ENCODE measurements at places on chromosomes 11 and 22. TPM values are rescaled to one million over a fixed set of nuclear protein-coding genes. Genes with fewer than 3 reads are reported as not detected.
A peak's percentile ranks its signal among the peaks of the same experiment; 100 is the strongest.

Gene STX3
- 3.1 TPM for total RNA-seq

- H3K27me3 ChIP-seq = peaks cover 7% of the 10 kb centered on the region
- no peaks in the 10 kb centered on the region for H3K4me1 ChIP-seq
- no peak for DNase-seq
- no peak overlapping the region for H3K27ac ChIP-seq
- H3K4me3 ChIP-seq = no peak overlapping the region
- no peaks in the 10 kb centered on the region for H3K36me3 ChIP-seq
These were observed 69.7 kb upstream of the MYOD1 start for GRCh38 chr11:17649696-17650095.

GRCh38 chr11:8083871-8084281 lies 2.9 kb downstream of the TUB start:
- H3K36me3 ChIP-seq = no peaks in the 10 kb centered on the region
- H3K27me3 ChIP-seq = peaks cover 4% of the 10 kb centered on the region
- no peak overlapping the region for H3K4me3 ChIP-seq

- H3K4me1 ChIP-seq = no peaks in the 10 kb centered on the region
- H3K27me3 ChIP-seq = no peaks in the 10 kb centered on the region
- DNase-seq = no peak
- H3K4me3 ChIP-seq = no peak overlapping the region
- no peaks in the 10 kb centered on the region for H3K36me3 ChIP-seq
These were observed 324.6 kb downstream of the CADM1 start for GRCh38 chr11:115179636-115180035.

GRCh38 chr11:17012712-17013547 lies 1.3 kb downstream of the PLEKHA7 start:
- H3K4me3 ChIP-seq = no peak overlapping the region
- H3K27me3 ChIP-seq = peaks cover 21% of the 10 kb centered on the region
- H3K4me1 ChIP-seq = peaks cover 13% of the 10 kb centered on the region
- H3K27ac ChIP-seq = no peak overlapping the region
- H3K36me3 ChIP-seq = no peaks in the 10 kb centered on the region

Gene RNF26
- total RNA-seq = 21.0 TPM

Gene PRR33
- total RNA-seq = not detected

GRCh38 chr22:25829808-25830777 lies 88.1 kb downstream of the MYO18B start:
- H3K36me3 ChIP-seq = no peaks in the 10 kb centered on the region
- H3K27me3 ChIP-seq = no peaks in the 10 kb centered on the region
- H3K4me1 ChIP-seq = no peaks in the 10 kb centered on the region
- no peak overlapping the region for H3K4me3 ChIP-seq

Gene SLC22A9
- not detected for total RNA-seq

Gene C1QTNF6
- 13.6 TPM for total RNA-seq

Gene C11orf52
- not detected for total RNA-seq

- no peaks in the 10 kb centered on the region for H3K4me1 ChIP-seq
- no peak overlapping the region for H3K4me3 ChIP-seq
- no peak for DNase-seq
- H3K36me3 ChIP-seq = no peaks in the 10 kb centered on the region
- no peak overlapping the region for H3K27ac ChIP-seq
These were observed 184.1 kb upstream of the ARHGAP20 start for GRCh38 chr11:110896358-110896757.

Gene OR2AG1
- not detected for total RNA-seq

DNA sequence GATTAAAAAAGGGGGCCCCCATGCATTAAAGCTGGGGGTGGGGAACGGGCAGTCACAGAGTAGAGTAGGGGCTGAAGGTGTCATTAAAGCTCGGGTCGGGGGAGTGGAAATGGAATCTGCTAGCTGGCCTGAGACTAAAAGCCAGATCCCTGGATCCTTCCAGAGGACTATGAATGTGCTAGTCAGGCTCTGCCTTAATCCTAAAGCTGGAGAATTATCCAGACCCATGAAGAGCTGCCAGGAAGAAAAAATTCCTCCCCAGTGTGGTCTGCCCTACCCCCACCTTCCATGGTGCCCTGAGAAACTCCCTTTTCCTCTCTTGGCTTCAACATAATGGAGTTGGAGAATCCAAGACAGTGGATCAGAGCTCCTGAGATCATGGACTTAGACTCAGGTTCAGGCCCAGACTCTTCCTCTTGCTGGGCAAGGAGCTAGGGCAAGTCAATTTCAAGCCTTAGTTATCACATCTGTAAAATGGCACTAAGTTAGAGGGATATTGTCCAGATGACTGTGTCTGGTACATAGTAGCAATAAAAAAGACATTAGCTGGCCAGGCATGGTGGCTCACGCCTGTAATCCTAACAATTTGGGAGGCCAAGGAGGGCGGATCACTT lies 24.0 kb upstream of the SMTN start:
- no peak for DNase-seq
- H3K27me3 ChIP-seq = no peaks in the 10 kb centered on the region
- H3K36me3 ChIP-seq = no peaks in the 10 kb centered on the region
- H3K4me1 ChIP-seq = no peaks in the 10 kb centered on the region
- no peak overlapping the region for H3K27ac ChIP-seq

DNA sequence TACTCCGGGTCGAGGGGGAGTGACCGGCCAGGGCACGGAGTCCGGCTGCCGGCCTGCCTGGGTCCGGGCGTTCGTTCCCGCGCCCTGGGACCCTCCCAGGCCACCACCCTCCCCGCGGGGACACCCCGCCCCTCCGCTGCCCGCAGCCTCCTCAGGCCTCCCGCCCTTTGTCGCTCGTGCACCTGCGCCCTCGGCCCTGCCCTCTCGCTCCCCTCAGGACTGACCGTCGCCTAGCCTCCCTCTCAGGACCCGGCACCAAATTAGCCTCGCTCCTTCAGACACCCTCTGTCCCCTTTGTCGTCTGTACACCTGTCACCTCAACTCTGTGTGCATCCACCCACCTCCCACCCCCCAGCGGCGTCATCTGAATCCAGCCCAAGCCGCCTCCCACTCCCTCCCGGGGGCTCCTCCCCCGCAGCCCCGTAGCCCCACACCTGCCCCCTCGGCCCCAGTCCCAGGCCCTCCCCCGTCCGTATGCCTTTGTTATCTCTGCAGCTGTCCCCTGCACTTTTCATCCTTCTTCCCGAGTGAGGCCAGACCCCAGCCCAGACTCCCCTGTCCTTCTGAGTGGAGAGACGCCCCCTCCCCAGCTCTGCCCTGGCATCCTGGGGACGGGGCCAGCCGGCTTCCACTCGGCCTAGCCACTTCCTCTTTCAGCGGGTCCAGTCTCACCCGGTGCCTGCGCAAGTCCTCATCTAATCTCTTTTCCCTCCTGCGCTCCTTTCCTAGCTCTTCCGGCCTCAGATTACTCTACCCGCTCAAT lies 643 bp downstream of the TIGD3 start:
- H3K27me3 ChIP-seq = no peaks in the 10 kb centered on the region
- peaks cover 10% of the 10 kb centered on the region for H3K4me1 ChIP-seq
- peaks cover 23% of the 10 kb centered on the region for H3K36me3 ChIP-seq
- H3K27ac ChIP-seq = peak overlapping the region; percentile 73
- H3K4me3 ChIP-seq = no peak overlapping the region

GRCh38 chr22:24186892-24187670 lies 5.8 kb downstream of the SUSD2 start:
- no peaks in the 10 kb centered on the region for H3K4me1 ChIP-seq
- no peaks in the 10 kb centered on the region for H3K36me3 ChIP-seq
- no peak overlapping the region for H3K27ac ChIP-seq
- H3K4me3 ChIP-seq = no peak overlapping the region
- no peak for DNase-seq

- no peaks in the 10 kb centered on the region for H3K27me3 ChIP-seq
- no peak for DNase-seq
- no peak overlapping the region for H3K4me3 ChIP-seq
- no peaks in the 10 kb centered on the region for H3K36me3 ChIP-seq
- no peaks in the 10 kb centered on the region for H3K4me1 ChIP-seq
- H3K27ac ChIP-seq = no peak overlapping the region
These were observed 16.6 kb downstream of the ASRGL1 start for GRCh38 chr11:62353841-62354240.

- H3K4me1 ChIP-seq = no peaks in the 10 kb centered on the region
- DNase-seq = no peak
- H3K27me3 ChIP-seq = peaks cover 1% of the 10 kb centered on the region
- no peaks in the 10 kb centered on the region for H3K36me3 ChIP-seq
These were observed 73.6 kb downstream of the TRIM29 start for GRCh38 chr11:120064341-120064740.

GRCh38 chr11:36121054-36121453 lies 168.2 kb downstream of the COMMD9 start:
- H3K4me1 ChIP-seq = no peaks in the 10 kb centered on the region
- no peak overlapping the region for H3K27ac ChIP-seq
- H3K27me3 ChIP-seq = no peaks in the 10 kb centered on the region
- H3K36me3 ChIP-seq = no peaks in the 10 kb centered on the region
- no peak for DNase-seq
- no peak overlapping the region for H3K4me3 ChIP-seq

GRCh38 chr11:92977401-92977800 lies 8.0 kb downstream of the MTNR1B start:
- H3K4me3 ChIP-seq = no peak overlapping the region
- H3K27me3 ChIP-seq = no peaks in the 10 kb centered on the region
- H3K36me3 ChIP-seq = no peaks in the 10 kb centered on the region

- H3K27ac ChIP-seq = no peak overlapping the region
- DNase-seq = peak; percentile 52
- H3K36me3 ChIP-seq = no peaks in the 10 kb centered on the region
- H3K4me3 ChIP-seq = no peak overlapping the region
These were observed 24.8 kb upstream of the TTC12 start for GRCh38 chr11:113289431-113290187.

GRCh38 chr11:85137597-85137996 lies 489.5 kb downstream of the DLG2 start:
- H3K4me3 ChIP-seq = no peak overlapping the region
- no peaks in the 10 kb centered on the region for H3K4me1 ChIP-seq
- no peaks in the 10 kb centered on the region for H3K27me3 ChIP-seq

DNA sequence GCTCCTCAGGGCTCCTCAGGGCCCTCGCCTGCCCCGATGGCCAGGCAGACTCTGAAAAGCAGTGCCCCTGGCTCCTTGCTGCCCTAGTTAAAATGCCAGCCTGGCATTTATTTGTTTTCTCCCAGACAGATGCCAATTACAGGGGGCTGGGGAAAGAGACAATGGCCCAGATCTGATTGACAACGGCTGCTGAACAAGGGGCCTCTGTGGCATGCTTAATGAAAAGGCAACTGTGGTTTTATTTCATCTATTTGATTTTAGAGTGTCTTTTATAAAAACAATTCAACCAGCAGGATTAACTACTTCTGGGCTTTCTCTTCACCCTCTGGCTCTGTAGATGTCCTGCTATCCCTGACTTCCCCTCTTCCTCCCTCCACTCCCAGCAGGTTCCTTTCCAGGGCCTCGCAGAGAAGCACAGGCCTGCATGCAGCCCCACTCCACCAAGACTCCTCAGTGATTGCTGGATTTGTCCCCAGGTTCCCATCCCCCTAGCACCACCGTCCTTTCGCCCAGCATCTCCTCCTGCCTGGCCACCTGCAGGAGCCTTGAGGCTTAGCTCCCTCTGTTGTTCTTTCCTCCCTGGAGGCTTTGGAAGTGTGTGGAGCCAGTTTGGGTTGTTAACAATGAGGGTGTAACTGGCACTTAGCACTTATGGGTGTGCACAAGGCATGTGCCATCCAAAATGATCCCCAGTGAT lies 171.1 kb downstream of the TENM4 start:
- no peak overlapping the region for H3K4me3 ChIP-seq
- H3K27me3 ChIP-seq = no peaks in the 10 kb centered on the region
- H3K36me3 ChIP-seq = no peaks in the 10 kb centered on the region
- H3K27ac ChIP-seq = no peak overlapping the region

Gene SLC17A6
- not detected for total RNA-seq

DNA sequence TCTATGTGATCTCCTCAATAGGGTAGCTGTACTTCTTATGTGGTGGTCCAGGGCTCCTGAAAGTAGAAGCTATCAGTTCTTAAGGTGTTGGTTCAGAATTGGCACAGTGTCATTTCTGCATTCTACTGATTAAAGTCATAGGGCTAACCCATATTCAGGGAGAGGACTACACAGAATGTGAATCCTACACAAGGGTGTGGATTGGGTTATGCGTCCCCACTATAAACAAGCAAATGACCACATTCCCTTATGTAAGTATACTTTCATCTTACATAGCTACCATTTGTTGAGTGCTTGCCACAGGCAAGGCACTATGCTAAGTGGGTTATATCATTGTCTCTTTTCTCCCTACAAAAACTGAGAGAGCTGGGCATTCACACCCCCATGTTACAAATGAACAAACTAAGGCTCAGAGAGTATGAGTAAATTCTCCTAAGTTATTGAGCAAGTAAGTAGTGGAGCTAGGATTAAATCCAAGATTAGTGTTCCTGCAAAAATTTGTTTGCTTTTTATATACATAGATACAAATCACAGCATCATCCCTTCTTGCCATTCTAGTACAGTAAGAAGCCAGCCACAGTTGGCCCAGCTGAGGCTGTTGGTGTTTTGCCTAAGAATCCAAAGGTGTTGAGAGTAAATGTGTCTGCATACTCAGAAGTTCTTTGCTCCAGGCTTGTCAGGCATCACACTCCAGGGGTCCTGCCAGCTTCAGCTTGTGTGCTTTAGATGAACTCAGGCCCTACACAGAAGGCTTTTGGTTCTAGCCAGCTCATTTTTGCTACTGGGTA lies 157.8 kb downstream of the KIF18A start:
- DNase-seq = no peak
- no peaks in the 10 kb centered on the region for H3K36me3 ChIP-seq
- H3K4me3 ChIP-seq = no peak overlapping the region

DNA sequence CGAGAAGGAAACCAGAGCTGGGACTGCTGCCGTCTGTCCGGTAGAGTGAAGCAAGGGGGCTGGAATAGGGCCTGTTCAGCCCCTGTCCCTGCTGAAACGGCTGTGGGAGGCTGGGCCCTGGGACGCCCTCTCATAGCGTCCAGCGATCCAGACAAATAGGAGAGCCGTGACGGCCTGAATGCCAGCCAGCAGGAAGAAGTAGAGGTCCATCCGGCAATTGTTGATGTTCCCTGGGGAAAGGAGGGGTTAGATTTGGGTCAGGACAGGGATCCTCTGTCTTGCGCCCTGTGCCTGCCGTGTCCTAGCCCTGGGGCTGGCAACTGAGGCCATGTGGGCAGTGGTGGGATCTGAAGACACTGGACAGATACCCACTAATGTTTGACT lies 12.9 kb downstream of the TMEM132A start:
- no peaks in the 10 kb centered on the region for H3K27me3 ChIP-seq
- H3K27ac ChIP-seq = no peak overlapping the region
- H3K4me1 ChIP-seq = no peaks in the 10 kb centered on the region
- no peaks in the 10 kb centered on the region for H3K36me3 ChIP-seq

All from CD4-positive, CD25-positive, alpha-beta regulatory T cell (primary cell).